ENCODE measurements at places on chromosomes 1 and 21.

- no peak for DNase-seq
These were observed 9.7 kb upstream of the SRP9 start for GRCh38 chr1:225767634-225768540.

GRCh38 chr1:149945206-149945605, 8.5 kb upstream of the MTMR11 start:
- no peak for DNase-seq

DNA sequence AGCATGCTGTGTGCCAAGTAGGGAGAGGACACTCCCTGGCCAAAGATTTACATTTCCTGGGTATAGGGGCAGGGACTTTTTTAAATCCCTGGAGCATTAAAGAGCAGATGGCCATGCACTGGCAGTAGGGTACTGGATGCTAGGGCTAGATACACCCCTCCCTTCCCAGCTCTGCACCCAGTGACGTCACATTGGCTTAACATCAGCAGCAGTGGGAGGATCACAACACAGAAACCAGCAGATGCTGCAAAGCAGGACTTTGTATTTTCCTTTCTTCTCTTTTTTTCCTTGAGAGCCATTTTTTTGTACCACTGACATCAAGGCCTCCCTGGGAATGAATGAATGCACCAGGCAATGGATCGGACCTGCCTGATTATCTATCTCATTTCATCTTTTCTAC, 243.0 kb downstream of the KAZN start:
- DNase-seq: no peak

GRCh38 chr1:77218477-77219165, 609 bp downstream of the PIGK start:
- DNase-seq: no peak

DNA sequence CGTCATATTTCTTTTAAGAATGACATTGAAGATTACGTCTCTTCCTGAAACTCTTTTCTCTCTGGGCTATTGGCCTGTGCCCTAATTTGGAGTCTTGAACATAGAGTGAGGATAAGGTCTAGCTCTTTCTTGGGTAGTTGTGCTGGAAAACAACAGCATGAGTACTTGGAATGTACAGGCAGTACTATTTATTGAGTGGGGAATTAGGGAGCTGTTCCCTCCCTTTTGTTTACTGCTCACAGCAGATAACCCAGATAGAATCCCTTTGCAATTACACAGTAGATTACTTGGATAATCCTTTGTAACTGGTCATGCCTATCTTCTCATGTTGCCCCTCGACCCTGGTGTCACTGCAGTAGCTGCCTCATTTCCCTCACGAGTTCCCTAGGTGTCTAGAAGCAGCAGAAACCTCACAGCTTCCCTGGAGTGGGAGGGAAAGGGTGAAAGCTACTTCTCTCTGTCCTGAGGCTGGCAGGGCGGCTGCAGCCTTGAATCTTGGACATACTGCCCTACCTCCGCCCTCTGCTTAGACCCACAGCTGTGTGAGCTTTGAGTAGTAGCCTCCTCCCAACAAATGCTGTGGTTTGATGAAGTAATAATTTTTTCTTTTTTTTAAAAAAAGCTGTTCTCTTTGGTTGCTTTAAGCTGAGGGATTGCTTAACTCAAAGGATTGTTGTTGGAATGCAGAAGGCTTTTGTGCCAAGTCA, 70.6 kb downstream of the FGGY start:
- no peak for DNase-seq

All from endothelial cell (in vitro differentiated cells).